T-helper 22 cell (primary cell): ENCODE measurements at places on chromosomes 2 and 18.

DNA sequence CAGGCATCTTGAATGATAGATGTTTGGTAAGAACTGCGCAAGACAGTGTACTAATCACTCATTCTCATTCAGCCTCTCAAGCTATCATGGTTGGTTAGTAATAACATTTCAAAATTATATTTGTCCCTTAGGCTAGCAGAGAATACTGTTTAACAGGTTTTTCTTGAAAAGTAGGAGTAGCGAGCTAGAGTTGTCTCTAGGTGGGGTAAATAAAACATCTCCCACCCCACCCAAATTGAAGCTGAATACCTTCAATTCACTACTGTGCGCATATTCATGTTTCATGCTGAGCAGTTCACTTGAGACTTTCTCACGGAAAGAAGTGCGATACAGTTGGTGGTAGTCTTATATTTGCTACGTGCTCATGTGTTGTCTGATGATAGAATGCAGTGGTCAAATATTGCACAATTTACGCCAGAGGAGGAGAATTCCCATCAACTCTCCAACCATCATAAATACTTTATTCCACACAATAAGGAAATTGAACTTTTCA, 49.3 kb downstream of the NEDD4L start:
- DNase-seq = no peak

- no peak for DNase-seq
Measured at GRCh38 chr2:146917431-146918042, 927.3 kb upstream of the ACVR2A start.

DNA sequence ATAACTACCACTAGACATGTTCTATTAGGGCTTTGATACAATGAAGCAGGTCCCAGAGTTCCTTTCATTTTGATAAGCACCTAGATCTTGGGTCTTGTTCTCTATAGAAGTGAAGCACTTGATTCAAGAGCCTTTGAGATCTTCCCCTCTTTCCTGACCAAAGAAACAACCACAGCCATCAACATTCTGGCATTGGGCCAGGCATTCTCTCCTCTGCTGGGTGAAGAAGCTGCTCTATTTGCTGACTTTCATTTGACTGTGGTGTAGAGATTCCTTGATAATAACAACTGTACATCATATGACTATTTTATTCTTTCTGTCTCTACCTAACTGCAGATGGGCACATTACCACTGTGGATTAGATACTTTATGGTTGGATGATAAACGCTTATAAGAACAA, 96.6 kb upstream of the LYPD1 start:
- no peak for DNase-seq

DNA sequence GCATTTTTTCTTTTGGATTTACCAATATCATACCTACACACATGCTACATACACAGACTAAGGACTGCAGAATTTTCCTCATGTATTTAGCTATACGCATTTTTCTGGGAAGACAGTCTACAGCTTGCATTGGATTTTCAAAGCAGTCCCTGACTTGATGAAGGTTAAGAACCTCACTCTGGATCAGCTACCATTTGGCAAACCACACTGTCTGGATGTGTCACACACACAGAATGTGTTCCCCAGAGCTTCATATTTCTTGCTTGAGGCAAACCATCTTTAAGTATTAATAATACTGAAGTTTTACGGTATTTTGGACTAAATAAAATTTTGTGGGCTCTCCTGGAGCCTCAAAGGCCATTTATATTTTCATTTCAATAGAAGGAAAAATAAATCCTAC, 102.3 kb downstream of the TCF4 start:
- no peak for DNase-seq

- no peak for DNase-seq
Measured at GRCh38 chr18:79309614-79310358, 85.9 kb upstream of the NFATC1 start.

DNA sequence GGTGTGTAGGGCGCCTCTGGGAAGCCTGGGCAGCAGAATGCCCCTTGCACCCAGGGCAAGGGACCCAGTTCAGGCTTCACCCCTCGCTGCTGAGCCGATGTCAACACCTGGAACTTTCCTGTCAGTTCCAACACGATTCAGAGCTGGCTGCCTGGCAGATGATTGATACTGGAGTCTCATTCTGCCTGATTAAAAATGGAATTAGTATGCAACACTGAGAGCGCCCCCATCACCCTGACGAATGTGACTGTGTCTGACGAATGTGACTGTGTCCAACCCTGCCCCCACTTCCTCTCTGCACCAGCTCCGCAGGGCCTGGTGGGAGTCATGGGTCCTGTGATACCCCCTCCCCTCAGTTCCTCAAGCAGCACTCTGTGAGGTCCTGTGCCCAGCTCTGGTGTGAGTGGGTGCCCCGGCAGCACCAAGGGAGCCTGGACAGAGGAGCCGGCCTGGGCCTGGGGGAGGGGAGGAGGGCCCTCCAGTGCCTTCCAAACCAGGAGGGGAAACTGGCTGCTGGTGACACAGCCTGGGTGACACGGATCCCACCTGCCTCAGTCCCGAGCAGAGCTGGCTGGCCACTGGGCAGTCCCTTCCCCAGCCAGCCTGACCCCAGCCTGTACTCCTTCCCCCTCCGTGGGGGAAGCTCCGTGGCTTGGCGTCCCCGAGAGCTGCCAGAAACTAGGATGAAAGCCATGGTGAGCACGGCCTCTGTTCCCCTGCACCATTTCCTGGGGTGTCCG, 41.4 kb upstream of the ALPP start:
- DNase-seq = no peak

- DNase-seq = no peak
Measured at GRCh38 chr2:132671151-132671835, 1.3 kb upstream of the LYPD1 start.

GRCh38 chr2:54557601-54558187, 101.6 kb downstream of the SPTBN1 start:
- DNase-seq = peak; percentile 50

DNA sequence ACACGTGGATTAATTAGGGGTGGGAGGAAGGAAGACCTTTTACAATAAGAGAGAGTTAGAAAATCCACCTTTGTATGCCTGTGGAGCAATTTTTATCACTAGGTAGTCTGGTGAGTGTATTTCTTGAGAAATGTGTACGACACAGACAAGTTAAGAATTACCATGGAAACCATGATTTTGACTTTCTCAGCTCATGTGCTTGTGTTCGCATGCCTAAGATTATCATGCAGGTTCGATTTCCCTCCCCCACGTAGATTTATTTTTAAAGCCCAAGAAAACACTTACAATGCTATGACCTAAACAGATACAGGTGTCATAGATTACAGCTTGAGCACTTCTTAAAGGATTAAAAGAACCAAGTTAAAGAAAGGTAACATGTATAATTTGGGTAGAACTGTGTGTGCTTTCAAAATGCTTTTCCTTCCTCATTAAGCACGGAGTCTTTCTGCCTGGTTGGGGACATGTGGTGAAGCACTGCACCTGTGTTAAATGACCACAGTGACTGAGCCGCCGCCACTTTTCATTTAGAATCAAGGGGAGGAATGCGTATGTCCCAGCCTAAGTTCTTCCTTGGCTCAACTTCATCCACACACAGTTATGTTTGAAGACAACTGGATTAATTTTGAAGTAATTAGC, 16.6 kb downstream of the SERTAD2 start:
- no peak for DNase-seq

- no peak for DNase-seq
Measured at GRCh38 chr2:98577313-98577712, 31.0 kb downstream of the COA5 start.

DNA sequence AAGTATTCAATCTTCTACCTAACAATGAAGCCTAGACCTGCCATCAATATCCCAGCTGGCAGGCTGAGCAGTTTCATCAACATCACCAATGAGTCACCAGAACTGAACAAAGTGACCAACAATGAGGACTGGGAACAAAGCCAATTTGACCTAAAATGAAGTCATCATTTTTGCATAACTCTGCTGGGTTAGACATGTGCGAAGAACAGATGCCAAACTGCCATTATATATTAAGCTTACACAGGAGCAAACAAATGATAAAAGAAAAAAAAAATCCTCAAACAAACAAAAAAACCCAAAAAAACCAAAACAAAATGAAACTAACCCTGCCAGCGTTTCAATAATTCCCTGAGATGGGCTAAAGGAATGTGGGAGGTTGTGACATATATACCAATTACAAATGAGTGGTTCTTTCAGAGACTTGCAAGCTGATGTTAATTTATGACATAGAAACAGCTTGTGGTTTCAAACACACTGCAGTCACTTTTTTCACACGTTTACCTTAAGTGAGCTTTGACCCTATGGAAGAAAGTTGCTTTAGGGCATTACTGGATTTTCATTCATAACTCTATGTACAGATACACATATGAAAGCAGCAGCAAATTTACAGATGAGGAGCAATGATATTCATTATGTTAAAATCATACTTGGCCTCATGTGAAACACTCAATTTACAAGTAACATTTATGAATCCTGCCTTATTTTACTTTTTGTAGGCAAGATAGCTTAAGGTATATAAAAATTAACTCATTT, 56.9 kb upstream of the CCDC141 start:
- DNase-seq = no peak

DNA sequence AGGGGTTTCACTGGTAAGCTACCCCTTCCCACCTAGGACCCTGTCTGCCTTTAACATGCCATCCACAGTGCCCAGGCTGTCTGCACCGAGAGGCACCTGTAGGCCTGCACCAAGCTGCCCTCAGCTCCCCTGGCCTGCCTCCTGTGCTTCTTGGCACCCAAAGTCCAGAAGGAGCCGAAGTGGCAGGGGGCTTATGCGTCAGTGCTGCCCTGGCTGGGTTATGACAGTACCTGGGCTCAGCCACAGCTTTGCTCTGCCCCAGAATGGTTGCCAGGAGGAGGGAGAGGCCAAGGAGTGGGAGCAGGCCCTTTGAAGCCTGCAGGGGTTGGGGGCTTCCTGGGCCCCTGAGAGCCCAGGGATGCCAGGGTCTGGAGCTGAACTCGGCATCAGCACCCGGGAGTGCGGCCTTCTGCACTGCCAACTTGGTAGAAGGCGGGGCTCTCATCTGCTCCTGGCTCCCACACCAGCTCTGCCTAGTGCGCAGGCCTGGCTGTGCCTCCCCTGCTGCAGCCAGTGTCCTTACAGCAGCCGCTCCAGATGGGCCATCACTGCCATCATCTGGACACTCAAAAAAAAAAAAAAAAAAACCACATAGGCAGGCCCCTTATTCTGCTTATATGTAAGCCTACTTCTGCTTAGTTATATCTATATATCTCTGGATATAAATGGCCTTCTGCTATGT, 155.4 kb downstream of the THSD7B start:
- no peak for DNase-seq

- no peak for DNase-seq
Measured at GRCh38 chr18:63928331-63928730, 20.6 kb downstream of the SERPINB10 start.

DNA sequence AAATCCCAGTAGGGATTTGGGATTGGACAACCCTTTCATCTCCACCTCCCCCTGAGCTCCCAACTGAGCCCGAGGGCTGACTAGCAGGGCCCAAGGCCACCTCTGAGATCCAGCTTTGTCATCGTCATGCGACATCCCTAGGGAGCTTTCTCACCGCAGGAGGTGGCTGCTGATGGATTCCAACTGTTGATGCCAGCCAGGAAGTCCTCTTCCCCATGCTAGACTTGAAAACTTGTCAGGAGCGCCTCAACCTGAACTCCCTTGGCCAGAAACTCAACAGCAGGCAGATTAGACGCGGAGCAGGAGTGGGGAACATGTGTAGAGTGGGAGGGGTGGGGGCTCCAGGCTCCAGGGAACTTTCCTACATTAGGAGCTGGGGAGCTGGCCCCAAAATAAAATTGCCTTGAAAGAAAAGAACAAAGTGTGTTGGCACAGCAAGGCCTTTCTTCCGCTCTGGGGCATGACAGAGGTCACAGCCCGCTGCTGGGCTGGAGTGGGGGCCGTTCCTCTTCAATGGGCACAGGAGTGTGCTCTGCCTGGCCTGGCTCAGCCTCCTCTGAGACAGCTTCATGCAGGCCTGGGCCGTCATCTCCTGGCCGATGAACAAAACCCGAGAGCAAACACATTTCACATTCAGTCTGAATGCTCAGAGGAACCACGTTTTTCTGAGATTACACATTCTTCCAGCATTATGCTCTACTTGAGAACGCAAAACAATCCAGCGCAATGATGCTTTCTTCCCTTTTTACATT, 34.5 kb downstream of the EMILIN2 start:
- DNase-seq = no peak

- DNase-seq = no peak
Measured at GRCh38 chr18:79355433-79356335, 40.0 kb upstream of the NFATC1 start.

GRCh38 chr2:196252408-196253115, 81.2 kb upstream of the STK17B start:
- DNase-seq = no peak

DNA sequence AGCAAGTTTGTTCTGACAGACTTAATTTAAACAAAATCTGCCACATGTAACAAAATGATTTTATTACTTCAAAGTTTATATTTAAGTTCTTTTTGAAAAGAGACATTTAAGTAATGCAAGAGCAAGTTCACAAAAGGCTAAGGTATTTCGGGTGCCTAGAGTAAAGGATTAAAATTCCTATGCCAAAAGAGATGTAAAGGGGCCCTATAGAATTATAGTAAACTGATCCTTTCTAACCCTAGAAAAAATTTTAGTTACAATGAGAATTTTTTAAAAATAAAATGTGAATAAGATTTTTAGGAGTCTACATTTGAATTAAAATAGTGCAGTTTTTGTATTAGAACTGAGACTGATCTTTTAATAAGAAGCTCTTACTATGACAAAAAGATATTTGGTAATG, 147.1 kb downstream of the PLEKHA3 start:
- no peak for DNase-seq

DNA sequence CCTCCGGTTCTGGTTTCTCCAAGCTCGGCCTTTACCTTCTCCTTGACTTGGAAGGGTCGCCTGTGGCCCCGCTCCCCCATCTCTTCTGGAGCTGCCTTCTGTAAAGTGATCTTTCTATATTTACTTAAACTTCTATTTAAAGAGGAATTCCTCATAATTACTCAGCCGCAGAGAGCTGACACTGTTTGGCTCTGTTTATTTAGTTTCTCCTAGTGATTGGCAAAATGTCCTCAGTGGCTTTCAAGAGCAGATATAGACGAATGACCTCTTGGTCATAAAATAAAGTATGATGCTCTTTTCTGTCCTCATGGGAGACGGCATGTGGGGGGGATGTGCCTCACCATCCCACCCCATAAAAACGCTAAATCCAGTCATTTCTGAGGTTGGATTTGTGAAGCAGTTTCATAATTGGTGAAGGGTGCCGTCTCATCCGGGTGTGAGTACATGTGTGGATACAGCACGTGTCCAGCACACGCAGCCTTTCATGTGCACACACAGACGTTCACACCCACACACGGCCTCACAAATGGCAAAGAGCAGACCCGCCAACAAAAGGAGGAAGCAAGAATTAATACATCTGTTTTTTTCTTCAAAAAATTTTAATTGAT, 43.4 kb upstream of the SMAD7 start:
- DNase-seq = no peak

DNA sequence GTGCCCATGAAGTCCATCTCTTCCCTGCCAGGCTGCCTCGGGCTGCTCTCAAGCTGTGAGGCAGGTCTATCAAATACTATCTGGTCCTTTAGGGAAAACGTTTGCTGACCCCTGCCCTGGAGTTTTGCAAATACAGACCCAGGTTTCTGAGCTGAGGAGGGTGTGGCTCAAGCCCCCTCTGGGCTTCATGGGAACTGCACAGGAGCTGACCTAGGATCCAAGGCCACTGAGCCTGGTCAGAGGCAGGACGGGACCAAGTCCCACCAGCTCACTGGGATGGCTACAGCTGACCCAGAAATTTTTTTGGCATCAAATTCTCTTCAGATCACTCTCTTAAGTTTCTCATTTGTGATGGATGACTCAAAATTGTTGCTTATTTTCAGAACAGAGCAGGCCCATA, 14.1 kb downstream of the ZNF516 start:
- no peak for DNase-seq
